ENCODE measurements at places on chromosomes 13 and 19.

DNA sequence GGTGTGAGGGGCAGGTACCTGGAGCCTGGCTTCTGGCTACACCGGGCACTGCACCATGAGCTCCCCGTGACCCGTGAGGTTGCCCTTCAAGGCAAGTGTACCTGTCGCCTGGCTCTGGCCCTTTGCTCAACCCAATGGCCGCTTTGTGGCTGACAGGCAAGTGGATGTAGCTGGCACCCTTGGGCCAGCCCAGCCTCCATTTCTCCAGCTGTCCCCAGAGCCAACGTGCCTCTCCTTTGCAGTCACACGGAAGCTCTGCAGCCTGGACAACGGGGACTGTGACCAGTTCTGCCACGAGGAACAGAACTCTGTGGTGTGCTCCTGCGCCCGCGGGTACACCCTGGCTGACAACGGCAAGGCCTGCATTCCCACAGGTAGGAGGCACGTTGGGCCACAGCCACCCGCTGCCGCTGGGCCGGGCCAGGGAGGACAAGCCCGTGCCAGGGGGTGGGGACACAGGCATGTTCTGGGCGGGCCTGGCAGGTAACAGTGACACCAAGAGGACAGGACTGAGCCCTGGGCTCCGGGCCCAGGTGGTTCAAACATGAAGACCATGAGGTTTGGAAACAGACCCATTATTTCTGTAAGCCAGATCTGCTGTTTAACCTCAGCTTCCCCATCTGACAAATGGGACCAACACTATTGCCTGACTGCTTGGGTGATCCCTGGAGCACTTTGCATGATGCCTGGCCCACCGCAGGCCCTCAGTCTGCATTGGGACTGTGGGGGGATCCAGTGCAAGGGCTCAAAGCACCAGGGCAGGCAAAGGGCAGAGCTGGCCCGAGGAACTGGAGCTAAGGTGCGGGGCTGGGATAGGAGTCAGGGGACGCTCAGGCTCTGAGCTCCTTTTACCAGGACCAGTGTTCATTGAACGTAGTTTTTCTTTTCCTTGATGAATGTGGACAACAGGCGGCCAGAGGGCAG is 17.5 kb upstream of the PROZ start:
- no peak for DNase-seq

- DNase-seq: no peak
Measured at GRCh38 chr13:72397265-72397664, 330.2 kb downstream of the MZT1 start.

DNA sequence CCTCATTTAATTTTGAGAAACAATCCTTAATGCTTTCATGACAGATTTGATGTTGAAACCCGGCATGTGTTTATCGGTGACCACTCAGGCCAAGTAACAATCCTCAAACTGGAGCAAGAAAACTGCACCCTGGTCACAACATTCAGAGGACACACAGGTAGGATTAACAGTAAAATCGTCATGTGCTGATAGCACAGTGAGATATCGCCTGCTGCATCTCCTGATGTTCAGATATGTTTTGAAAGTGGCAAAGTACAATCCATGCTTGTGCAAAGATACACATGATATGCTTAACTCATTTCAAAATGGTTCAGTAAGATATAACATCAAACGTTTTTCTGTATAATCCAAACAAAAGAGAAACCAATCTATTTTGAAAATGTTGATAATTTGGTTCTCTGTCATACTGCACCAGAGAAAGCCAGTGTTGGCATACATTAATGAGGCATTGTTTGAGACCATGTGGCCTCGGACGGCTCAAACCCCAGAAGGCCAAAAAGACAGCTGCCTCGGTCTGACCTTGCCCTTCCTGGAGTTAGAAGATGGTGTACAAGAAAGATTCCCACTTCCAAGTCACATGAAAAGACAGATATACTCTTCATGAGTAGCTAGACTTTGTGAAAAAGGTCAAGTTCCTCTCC is 76.2 kb downstream of the DHRS12 start:
- no peak for DNase-seq

GRCh38 chr13:105341256-105341655 is 1194.2 kb downstream of the EFNB2 start:
- DNase-seq: no peak

DNA sequence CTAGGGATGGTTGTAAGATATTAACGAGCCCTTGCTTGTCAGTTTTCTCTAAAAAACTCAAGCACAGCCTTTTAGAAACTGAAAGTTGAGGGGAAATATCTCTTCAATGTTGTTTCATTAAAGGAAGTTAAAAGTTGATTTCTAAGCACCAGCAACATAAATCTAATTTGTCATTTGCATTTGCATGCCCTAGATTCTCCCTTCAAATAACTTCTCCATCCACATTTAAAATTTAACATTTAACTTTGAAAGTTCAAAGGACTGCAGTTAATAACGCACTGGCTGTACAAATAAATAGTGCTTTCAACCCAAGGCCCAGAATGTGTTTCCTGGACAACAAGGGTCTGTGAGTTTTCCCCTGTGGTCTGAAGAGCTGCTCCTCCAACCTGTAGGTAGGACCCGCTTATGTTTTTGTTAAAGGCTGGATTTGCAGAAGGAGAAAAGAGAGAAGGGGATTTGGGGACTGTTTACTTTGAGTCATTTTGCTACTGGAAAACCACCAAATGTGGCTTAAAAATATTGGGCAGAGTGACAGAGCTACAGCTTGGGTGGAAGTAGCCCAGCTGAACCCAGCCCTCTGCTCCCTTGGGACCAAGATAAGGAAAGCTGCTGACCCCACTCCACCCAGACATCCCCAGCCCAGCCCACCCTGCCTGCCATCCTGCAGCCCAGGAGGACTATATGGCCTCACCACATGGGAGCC is 39.8 kb downstream of the TNFRSF19 start:
- DNase-seq: no peak

GRCh38 chr13:33362986-33363727 is 77.6 kb upstream of the STARD13 start:
- no peak for DNase-seq

- no peak for DNase-seq
Measured at GRCh38 chr19:8610936-8611300, 403 bp upstream of the ADAMTS10 start.

- DNase-seq: no peak
Measured at GRCh38 chr13:75660694-75661093, 24.6 kb downstream of the LMO7 start.

DNA sequence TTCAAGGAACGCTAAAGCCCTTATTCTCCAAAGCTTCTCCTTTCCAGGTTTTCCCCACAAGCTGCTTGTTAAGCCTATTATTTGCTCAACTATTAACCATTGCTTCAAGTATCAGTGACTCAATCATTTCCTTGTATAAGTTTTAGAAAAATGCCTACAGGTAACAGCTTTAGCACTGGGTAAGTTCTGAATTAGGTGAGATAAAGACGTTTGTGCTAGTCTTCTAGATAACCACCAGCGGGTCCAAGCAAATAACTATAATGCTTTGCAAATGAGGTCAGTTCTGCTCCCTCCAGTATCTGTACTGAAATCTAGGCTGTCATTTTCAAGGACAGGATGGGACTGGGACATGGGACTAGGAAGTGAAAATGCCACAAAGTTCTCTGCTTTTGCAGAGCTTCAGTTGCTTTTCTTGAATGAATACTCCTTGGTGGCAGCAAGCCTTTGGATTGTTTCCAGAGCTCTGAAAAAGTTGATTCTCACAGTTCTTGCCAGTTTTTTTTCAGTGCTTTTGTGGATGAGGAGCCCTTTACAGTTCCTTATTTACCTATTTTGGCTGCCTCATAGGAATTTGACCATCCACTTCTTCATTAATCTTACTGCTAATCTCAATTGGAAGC is 1487.7 kb downstream of the EFNB2 start:
- no peak for DNase-seq

DNA sequence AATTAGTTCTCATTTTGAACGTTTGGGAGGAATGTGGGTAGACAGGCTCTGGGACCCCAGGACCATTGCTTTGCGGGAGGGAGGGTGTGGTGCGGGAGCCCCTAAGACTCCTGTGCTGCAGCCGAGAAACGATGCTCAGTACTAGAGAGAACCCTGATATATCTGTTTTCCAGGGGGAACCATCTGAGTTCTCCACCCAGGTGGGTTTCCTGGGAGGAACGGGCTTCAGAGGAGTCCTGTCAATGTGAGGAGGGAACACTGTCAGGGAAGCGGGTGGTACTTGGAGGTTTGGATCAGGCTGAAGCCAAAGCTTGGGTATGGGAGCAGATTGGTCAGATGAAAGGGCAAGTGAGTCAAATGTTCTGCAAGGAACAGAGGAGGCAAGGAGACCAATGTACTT is 358.0 kb downstream of the FGF9 start:
- no peak for DNase-seq

DNA sequence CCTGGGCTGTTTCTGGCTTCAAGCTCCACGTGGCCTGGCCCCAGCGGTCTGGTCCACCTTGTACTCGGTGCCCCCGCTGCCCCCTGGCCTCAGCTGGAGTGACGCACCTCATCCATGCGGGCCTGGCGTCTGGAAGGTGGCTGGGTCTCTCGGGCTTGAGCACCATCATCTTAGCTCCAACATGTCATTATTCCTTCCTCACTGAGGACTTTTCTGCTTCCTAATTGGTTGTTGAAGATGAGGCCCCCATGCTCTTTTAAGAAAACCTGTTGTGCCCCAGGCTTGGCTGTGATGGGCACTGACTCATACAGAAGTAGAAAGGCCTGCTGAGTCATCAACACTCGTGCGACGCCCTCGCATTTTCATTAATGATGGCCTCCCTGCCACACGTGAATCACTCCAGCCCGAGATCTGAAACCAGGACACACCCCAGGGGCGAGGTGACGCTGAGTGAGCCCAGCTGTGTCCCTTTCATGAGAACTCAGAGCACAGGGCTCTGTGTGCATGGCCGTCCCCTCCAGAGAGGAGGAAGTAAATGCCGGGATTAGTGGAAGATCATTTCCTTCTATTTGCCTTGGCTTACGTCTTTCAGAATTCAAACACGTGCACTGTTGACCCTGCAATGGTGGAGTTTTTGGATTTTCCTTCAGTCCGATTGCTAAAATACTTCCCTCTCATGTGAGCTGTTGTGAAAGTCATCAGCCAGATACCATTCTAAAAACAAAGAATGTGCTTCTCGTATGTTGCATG is 14.0 kb upstream of the GJA3 start:
- no peak for DNase-seq

GRCh38 chr13:98769736-98770135 is 17.3 kb upstream of the SLC15A1 start:
- no peak for DNase-seq

- no peak for DNase-seq
Measured at GRCh38 chr13:22138947-22139346, 468.1 kb downstream of the FGF9 start.

DNA sequence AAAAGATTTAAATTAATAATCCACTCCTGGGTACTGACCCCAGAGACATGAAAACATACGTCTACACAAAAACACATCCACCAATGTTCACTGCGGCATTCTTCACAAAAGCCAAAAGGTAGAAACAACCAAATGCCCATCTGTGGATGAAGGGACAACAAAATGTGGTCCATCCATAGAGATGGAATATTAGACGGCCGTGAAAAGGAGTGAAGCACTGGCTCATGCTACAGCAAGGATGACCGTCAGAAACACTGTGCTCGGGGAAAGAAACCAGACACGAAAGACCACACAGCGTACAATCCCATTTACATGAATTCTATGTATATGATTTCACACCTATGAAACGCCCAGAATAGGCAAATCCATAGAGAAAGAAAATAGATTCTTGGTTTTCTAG is 6.1 kb downstream of the RDH13 start:
- no peak for DNase-seq

DNA sequence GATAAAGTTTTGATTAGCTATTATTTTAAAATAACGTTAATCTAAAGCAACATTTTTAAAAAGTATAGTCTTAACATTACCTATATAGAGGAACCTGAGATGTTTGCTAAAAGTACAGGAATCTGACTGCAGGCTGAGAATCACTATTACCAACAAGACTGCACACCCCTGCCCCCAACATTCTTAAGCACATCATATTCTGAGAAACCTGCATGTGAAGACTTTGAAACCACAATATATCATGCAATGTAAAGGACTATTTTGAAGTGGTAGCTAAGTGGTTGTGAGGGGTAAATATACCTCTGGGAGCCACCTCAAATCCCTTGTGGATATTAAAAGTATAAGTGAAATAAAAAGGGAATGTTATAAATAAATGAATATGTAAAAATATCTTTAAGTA is 119.0 kb upstream of the KLF12 start:
- no peak for DNase-seq

GRCh38 chr13:67481445-67481844 is 251.3 kb upstream of the PCDH9 start:
- DNase-seq: no peak

- peak; percentile 43 for DNase-seq
Measured at GRCh38 chr13:21060338-21061028, 903 bp downstream of the LATS2 start.

- no peak for DNase-seq
Measured at GRCh38 chr13:76380446-76381065, 505.6 kb downstream of the KCTD12 start.

GRCh38 chr13:76667551-76667950 is 218.7 kb downstream of the KCTD12 start:
- no peak for DNase-seq

DNA sequence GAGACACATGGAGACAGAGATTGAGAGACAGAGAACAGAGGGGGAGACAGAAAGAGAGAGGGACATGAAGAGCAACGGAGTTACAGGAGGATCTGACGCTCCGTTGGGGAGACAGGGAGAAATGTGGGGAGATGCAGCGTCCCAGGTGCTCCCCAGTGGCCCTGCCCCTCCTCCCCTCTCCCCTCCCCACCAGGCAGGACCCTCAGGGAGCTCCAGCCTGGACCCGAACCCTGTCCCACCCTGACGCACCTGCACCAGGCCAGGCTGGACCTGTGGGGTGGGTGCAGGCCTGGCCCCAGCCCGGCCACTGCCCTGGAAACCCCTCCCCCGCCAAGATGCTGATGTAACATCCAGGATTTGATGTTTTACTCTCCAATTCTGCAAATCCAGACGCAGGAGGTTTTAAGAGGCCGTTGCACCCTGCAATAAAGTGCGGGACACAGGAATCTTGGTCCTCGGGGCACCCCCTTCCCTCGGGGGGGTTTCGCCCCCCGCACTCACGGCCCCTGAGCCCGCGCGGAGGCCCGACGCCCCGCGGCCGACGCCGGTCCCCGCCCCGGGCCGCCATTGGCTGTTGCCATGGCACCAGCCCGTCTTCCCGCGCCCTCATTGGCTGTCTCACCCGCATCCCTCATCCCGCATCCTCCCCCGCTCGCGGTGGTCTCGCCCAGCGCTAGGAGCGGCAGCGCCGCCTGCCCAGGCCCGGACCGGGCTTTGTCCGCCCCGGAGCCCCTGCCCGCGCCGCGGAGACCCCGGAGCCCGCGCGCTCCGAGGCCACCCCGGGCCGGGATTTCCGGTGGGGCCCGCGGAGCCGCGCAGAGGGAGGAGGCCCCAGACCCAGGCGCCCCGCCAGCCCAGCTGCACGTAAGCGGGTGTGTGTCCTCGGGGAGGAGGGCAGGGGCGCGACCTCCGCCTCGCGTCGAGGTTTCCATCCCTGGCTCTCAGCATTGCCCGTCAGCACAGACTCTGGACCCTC is at the start of gene APC2:
TSS of gene APC2 (plus strand) at position 655 of the 976 bp plus-strand sequence. CDS start 2,881 bp downstream, outside the sequence.
- no peak for DNase-seq

- no peak for DNase-seq
Measured at GRCh38 chr13:82627183-82627582, 1255.1 kb downstream of the SLITRK1 start.
